CD4-positive, alpha-beta T cell treated with Interferon gamma for 1 hour (primary cell): ENCODE measurements at places on chromosomes 5 and 9.

DNA sequence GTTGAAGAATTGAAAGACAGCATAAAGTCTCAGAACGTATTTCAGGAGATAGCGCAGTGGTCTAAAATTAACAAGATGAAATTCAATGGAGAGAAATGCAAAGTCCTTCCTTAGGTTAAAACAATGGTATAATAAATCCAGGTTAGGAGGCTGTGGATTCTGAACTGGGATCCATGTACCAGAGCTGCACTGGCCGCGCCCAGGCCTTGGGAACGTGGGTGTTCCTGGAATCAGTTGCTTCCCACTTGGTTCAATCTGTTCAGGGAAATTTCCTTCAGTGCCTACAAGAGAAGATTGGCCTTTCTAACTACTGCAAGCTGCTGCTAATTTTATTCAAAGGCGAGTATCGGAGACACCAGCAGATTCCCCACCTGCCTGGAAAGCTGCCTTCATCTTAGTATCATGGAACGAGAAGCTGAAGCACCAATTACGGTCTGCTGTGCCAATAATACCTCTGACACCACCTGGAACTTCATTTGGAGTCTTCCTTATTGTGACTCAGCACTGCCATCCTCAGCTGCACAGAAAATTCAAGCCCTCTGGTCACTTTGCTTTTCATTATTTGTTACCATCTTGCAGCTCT is 14.3 kb upstream of the CTNND2 start:
- no peak for DNase-seq

- DNase-seq = no peak
Observed at GRCh38 chr9:134736791-134737497, 95.3 kb downstream of the COL5A1 start.

GRCh38 chr9:125982798-125983406 is 235.7 kb downstream of the PBX3 start:
- no peak for DNase-seq

DNA sequence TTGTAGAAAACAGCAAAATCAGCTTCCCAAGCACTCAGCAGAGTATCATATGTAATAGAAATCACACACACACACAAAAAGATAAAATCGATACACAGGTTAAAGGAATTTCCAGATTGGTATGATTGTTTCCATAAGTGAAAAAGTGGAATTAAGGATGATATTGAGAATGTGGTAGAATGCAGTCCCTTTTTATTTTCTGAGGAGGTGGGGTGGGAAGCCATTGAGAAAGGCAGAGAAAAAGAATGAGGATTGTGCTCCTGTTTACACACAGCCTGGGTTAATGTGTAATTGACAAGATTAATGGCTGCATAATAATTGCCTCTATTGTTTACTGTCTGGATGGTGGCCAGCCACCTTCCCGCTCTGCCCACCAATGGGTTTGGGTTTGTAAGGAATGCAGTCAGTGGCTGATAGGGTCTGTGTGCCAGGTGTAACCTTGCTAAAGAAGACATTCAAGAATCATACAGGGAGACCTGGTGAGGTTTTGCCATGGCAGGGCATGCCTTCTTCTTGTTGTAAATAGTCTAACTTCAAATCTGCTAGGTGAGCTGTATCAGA is 177.2 kb upstream of the MAP3K1 start:
- no peak for DNase-seq

DNA sequence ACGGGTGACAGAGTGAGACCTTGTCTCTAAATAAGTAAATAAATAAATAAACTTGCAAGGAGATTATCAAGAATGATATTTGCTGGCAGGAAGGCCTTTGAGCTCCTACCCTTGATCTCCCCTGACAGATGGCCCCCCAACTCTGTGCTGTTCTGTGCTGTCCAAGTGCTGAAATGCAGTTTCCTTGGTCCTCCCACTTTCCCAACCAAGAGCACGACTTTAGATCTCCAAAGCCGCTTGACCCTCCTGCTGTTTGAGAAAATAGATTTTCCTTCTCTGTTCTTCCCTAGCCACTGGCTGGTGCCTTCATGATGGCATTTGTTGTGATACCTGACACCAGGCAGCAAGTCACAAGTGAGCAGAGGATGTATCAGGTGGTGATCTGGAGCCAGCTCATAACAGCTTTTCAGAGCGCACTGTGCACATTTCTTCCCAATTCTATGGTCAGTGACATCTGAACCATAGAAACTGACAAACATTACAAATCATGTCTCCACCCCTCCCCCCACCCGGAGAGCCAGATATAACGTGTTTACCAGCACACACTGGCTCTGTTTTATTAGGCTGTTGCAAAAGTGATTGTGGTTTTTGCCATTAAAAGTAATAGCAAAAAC is 80.0 kb upstream of the PUM3 start:
- DNase-seq = no peak

DNA sequence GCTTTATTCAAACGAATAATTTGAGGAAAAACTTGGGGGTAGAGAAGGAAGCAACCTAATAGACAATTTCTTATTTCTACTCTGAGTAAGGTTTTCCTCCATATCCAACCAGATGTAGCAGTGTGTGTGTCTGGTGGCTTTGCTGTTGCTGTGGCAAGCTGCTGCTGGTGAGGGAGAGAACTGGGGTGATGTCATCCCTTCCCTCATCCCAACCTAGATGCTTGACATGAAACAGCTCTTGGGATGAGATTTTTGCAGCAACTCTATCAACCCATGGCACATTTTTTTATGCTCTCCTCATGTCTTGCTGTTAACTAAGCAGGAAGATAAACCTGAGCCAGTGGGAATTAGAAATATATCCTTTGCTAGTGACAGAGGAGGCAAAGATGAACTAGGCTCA is 135.8 kb downstream of the PCSK1 start:
- no peak for DNase-seq

DNA sequence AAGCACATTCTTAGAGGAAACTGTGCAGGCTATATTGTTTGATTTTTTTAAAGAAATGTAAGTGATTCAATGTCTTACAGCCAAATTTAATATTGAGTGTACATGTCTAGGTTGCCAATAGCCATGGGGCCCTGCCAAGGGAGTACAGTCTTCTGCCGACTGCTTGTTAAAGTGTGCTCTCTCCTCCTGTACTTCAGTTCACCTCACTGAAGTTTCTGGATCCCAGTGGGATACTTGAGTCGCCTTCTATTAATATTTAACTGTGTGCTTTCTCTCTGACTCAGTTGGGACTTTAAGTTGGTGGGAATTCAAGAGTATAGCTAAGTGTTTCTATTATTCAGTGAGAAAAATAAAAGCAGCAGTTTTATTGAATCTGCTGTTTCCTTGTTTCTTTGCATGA is 44.5 kb upstream of the C5orf47 start:
- DNase-seq = no peak

GRCh38 chr5:93621327-93621798 is 38.3 kb downstream of the NR2F1 start:
- DNase-seq = no peak

- DNase-seq = no peak
Observed at GRCh38 chr5:159419576-159419975, 89.3 kb upstream of the IL12B start.

- no peak for DNase-seq
Observed at GRCh38 chr9:33697171-33697570, 98.2 kb upstream of the PRSS3 start.

DNA sequence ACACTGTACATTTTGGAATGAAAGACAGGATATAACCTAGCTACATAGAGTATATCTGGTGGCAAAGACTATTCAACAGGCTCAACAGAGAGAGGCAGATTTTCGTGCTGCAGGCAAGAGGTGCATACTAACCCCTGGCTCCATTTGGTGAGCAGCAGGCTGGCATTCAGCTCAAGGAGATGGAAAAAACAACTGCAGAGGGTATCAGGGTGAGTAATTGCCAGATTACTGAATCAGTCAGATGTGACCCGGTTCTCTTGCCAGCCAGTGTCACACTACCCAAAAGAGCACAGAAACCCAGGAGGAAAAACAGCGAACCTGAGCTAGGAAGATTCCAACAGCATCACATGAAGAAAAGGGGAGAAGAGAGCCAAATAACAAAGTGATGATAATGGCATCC is 130.4 kb upstream of the PRLR start:
- DNase-seq = no peak

DNA sequence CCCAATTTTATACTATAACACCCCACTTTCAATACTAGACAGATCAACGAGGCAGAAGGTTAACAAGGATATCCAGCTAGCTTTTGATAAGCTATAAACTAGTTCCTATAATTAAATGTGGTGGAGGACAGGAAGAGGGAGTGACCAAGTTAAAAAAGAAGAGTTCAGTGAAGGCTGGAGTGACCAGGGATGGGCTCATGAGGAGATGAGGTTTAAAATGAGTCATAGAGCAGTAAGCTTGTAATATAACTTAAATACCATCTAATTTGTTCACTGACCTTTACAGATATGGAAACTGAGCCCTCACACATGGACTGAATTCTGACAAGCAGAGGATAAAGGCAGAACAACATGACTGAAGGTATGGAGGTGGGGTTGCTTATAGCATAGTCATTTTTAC is 284.5 kb downstream of the SPATA31D1 start:
- DNase-seq = no peak

GRCh38 chr9:83056174-83056573 is 6.8 kb downstream of the RASEF start:
- no peak for DNase-seq

GRCh38 chr5:64299805-64300204 is 134.2 kb downstream of the RNF180 start:
- DNase-seq = no peak

DNA sequence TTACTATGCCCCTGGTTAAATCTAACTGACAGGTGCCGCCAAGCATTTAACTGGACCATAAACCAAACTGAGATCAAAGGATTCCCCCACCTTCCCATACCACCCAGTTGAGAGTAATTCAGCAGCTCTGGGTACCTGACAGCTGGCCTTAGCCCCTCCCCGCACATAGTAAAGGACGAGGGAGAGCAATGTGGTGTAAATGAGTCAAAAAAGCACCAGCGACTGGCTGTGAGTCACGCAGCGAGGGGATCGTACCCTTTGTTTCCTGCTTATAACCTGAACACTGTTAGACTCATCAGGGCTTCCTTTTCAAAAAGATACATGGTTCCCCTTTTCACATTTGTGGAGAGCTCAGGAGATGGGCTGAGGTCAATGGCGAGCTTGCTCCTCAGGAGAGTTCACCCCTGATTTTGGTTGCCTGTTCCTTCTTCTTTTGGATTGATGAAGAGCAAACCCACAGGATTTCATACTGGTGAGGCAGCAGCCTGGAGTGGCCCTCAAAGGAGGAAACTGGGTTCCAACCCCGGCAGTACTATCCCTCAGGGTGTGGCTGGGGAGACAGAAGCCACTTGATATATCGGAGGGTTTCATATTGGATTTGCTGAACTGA is 71.5 kb downstream of the ANKRD33B start:
- peak; percentile 70 for DNase-seq

DNA sequence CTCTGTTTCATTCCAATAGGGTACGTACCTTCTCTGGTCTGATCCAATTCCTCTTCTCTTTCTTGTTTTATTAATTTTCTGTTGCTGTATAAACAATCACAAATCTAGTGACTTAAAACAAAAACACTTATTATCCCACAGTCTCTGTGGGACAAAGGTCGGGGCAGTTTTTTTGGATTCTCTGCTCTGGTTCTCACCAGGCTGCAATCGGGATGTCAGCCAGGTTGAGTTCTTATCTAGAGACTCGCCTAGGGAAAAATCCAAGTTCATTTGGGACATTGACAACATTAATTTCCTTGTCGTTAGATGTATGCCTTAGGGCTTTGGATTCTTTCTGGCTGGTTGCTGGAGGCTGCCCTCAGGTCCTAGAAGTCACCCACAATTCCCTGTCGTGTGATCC is 430.5 kb upstream of the RORB start:
- no peak for DNase-seq

GRCh38 chr5:140725799-140726471 is 25.7 kb downstream of the ZMAT2 start:
- DNase-seq = peak; percentile 59

- no peak for DNase-seq
Observed at GRCh38 chr9:128113526-128114325, 13.8 kb downstream of the PTGES2 start.

GRCh38 chr5:41935544-41935943 is 10.5 kb downstream of the FBXO4 start:
- no peak for DNase-seq

DNA sequence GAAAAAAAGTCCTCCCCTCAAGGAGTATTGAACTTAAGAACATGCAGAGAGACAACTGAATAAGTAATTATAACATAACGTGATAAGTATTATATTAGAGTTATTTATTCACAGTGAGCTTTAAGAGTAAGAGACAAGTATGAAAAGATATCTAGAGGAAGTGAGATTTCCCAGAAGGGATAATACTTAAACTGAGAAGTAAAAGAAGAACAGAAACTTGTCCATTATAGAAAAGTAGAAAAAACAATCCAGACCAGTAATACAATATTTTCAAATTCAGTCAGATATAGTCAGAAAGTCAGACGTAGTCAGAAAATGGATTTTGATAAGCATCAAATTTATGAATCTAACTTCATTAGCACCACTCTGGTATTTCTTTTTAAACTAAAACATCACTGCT is 613.0 kb upstream of the CCNG1 start:
- no peak for DNase-seq

DNA sequence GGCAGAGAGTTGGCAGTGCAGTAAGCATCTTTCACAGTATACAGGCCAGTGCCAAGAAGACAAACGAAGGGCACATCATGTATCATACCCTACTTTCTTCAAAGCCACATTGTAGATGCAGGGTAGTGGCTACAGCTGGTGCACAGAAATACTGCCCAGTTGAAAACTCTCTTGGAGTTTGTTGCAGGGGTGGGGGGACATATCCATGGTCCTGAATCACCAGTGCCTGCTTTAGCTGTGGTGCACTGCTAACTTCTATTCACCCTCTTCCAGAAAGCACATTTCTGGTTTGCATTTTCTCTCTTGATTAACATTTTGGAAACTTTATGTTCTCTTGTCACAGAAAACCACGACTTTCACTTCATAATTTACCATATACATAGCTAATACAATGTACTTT is 196.6 kb downstream of the PAPPA start:
- DNase-seq = no peak

DNA sequence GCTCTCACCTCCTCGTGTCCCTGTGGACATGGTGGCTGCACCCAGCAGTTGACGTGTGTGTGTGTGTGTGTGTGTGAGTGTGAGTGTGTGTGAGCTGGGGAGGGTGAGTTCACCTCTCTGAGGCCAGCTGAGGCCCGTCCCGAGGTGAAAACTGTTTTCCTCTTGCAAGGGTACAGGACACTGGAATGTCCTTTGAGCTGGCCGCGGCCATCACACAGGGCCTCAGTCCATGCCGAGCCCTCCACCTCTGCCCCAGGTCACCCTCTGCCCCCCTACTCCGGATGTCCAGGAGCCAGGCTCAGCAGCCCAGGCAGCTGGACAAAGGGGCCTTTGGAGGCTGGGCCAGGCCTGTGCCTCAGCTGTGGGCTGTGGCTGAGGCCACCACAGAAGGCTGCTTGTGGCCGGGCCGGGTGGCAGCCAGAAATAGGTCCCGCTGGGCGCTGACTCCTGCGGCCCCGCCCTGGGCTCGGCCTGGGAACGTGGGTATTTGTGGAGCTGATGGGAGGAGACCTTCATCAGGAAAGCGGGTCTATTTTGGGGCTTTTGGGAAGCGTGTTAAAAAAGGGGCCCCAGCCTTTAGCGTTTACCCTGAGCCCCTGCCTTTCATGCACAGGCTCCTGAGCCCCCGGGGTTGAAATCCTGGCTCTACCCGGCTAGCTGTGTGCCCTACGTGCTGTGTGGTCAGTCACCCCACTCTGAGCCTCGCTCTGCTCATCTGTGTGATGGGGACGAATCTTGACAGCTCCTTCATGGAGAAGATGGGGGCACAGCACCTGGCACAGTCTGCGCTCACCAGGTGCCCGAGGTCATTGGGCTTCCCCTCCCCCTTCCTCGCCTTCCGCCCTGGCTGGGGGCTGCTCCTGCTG is 75.1 kb upstream of the IER5L start:
- DNase-seq = no peak
